ENCODE measurements at places on chromosomes 7 and 10. TPM values are rescaled to one million over a fixed set of nuclear protein-coding genes. Genes with fewer than 3 reads are reported as not detected.

PAPOLB gene
- 0.16 TPM for total RNA-seq

CHCHD3 gene
- total RNA-seq, result 72.6 TPM

NOS3 gene
- 3.9 TPM for total RNA-seq

CCDC136 gene
- 3.8 TPM for total RNA-seq

FGL2 gene
- total RNA-seq, result 0.16 TPM

FAM237B gene
- total RNA-seq, result not detected

FAM13C gene
- total RNA-seq, result 1.6 TPM

ADCYAP1R1 gene
- total RNA-seq, result not detected

TMEM26 gene
- total RNA-seq, result 8.8 TPM

SEMA3E gene
- total RNA-seq, result 0.49 TPM

OR6V1 gene
- not detected for total RNA-seq

Measured in hair follicle dermal papilla cell (primary cell).